D721Med (cell line): ENCODE measurements at places on chromosomes 2 and 18.
A peak's percentile ranks its signal among the peaks of the same experiment; 100 is the strongest.

- no peak for DNase-seq
Observed at GRCh38 chr18:10381951-10382350, 72.5 kb upstream of the APCDD1 start.

DNA sequence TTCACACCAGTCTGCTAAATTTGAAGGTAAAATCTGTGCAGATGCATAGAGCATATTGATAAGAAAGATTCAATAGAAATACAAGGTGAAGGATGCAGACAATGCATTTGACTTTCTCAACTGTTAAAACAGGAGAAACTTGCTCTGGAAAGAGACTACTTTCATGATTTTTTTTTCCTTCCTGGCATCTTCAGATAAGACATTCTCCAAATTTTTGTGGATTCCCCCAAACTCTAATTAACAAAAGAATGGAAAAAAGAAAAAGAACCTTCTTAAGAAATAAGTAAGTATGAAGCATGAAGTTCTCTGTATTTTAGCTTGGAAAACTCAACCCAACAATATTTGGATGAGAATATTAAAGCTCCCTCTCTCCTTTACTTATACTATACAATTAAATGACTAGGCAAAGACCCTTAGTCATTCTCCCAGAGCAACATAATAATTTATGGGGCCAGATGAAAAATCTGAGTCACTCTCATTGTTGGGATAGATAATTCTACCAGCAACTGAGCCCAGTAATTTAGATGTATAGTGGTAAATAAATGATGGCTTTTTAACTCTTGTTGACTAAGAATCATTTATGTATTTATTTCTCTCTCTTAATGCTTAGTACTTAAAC lies 298.7 kb upstream of the COL3A1 start:
- no peak for DNase-seq

GRCh38 chr2:226984750-226985582 lies 149.1 kb downstream of the RHBDD1 start:
- peak; percentile 43 for DNase-seq

GRCh38 chr18:50987261-50987660 lies 19.4 kb downstream of the ELAC1 start:
- no peak for DNase-seq
